ENCODE measurements at places on chromosomes 11 and 22. TPM values are rescaled to one million over a fixed set of nuclear protein-coding genes. Genes with fewer than 3 reads are reported as not detected.

SYT7 gene
- total RNA-seq: not detected

LRRC56 gene
- total RNA-seq: 1.7 TPM

ARHGAP42 gene
- total RNA-seq: 0.10 TPM

GRCh38 chr11:117222991-117223740 lies 8.7 kb downstream of the PCSK7 start:
- DNase-seq: no peak

- DNase-seq: peak; percentile 71
Measured at GRCh38 chr22:49930596-49931412, 12.4 kb downstream of the CRELD2 start.

DNA sequence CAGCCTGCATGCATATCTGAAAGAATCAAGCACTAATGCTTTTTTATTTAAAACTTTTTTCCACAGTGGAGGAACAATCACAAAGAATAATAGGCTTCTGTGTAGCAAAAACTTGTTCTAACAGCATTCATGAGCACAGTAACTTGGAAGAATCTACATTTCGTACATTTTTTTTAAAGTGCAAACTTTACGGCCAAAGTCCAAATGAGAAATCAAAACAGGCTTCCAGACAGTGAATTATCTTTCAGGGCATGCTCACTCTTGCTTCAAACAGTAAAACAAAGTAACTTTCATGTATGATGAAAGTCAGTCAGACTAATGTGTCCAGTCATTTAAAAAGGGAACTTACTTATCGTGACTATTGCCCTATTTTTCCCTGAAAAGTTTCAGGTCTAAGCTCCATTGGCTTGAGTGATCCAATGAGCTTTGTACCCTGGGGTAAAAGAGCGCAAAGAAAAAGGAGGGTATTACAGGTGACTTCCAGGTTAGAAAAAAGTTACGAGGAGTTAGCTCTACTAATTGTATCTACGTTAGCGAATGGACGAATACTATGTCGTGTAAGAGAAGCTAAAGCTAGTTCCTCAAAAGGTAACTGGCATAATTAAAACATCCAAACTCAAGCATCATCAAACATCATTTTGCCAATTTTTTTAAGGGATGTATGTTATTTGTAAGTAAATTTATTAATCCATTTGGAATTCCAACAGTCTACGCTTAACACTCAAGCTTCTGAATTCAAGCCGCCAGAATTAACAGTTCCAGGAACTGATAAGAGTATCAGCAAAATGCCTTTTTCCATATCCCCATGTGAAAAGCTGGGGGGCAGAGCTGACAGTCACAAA lies 1.7 kb downstream of the PICALM start:
- DNase-seq: no peak

- DNase-seq: no peak
Measured at GRCh38 chr11:69445131-69445470, 36.4 kb upstream of the LINC01488 start.

Data from activated naive CD4-positive, alpha-beta T cell treated with anti-CD3 and anti-CD28 coated beads, Interleukin-2, amount 50 U/mL, for 72 hours (primary cell).